ENCODE measurements at places on chromosomes 5 and 9.

GRCh38 chr5:40560474-40561110, 119.1 kb upstream of the PTGER4 start:
- DNase-seq = no peak

- no peak for DNase-seq
Observed at GRCh38 chr9:109109967-109110328, 9.8 kb downstream of the TMEM245 start.

DNA sequence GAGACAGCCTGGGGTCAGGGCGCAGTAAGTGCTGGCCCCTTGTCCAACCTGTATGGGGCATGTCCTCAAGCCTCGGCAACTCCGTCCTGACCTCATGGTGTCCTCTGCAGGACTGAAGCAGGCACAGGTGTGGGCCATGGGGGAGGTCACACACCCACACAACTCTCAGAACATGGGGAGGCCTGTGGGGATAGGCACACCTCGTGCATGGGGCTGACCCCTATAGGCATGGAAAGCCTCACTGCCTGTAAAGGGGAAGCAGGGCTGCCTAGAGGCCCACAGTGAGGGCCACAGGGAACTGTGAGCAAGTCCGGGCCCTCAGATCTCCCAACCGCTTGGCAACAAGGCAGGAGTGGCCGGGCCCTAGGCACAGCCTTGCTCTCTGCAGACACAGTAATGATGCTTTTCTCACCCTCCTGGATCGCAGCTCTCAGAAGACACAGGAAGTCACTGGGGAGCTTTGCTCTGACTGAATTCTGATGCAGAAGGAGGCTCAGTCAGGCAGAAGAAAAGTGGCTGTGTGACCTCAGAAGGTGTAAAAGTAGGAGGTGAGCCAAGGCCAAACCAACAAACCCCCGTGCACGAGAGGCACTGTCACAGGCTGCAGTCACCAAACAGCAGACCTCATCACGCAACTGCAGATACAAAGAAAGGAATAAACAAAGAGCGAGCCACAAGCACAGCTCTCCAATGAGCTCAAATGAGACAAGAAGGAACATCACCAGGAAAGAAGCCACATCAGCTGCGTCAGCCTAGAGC, 5.4 kb downstream of the IPPK start:
- DNase-seq = no peak

DNA sequence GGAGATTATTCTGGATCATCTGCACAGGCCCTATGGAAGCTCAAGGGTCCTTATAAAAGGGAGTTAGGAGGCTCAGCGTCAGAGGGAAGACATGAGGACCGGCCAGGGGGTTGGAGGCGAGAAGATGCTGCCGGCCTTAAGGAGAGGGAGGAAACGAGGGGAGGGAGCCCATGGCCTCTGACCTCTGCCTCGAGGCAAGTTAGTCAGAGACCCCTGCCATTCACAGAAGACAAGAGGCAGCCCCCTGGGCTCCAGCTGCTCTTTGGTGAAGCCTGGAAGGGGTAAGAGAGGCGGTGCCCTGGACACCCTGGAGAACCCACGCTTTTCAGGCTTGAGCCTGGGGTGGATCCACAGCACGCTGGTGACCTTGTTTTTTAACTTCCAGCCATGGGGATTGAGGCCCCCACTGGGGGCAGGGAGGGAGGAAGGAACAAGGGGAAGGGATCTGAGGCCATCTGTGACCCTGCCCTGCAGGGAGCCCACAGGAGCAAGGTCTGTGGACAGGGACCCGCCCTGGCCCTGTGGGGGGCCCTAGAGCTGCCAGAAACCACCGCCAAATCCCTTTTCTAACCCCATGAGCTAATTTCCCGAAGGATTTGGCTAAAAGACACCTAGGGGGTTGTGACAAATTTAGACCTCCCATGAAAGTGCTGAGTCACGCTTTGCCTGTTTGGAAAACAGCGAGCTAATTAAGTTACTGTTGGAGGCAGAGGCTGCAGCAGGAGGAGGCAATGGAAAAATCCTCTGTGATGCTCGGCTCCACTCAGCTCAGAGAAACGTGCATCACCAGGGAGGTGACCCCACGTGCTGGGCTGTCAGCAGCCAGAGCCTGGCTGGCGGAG, 49.7 kb downstream of the OLFM1 start:
- DNase-seq = no peak

DNA sequence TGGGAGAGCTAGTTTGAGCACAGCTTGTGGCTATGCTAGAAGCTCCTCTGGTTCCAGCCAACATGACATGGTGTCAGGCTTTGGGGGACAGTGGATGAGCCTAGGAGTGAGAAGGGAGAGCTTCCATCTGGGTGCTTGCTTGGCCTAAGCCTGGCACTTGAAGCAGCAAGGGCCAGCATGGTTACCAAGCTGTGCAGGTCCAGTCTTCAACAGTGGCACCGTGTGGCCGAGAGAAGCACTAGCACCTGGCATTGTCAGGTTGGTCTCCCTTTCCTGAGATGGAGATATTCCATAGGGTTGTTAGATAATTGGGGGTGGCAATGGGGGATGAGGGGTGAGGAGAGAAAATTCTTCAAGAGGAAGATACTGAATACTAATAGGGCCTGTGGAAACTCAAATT, 261.9 kb downstream of the PBX3 start:
- no peak for DNase-seq

DNA sequence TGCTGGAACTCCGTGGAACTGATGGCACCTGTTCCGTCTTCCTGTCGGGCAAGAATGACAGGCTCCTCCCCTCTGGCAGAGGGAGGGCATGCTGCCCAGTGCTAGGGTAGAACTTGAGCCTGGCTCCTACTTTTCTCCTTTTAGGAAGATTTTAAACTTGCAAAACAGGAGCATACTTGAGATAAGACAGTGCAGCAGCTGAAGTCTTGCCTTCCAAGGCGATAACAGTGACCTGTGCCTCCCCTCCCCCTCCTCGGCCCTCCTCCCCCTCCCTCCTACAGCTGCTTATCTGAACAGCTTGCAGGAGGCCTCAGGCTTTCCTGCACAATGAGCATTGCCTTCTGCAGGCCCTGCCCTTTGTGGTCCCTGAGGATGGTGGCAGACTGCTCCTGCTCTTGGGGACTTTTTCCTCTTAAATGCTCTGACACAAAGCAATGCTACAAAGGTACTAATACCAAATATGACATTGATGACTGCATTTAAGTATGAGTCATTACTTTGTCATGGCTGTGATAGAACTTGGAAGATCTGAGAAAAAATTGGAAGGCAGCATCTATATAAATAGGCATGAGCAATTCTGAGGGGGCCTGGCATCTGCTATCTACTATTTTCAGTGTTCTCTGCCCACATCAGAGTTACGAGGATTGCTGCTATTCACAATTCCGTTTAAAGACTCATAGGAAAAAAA, 2.0 kb downstream of the GADD45G start:
- peak; percentile 22 for DNase-seq

Measured in effector memory CD4-positive, alpha-beta T cell (primary cell).